NCI-H510A treated with DMSO at 0.1 percent for 48 hours (cell line): ENCODE measurements at places on chromosomes 5 and 9.

DNA sequence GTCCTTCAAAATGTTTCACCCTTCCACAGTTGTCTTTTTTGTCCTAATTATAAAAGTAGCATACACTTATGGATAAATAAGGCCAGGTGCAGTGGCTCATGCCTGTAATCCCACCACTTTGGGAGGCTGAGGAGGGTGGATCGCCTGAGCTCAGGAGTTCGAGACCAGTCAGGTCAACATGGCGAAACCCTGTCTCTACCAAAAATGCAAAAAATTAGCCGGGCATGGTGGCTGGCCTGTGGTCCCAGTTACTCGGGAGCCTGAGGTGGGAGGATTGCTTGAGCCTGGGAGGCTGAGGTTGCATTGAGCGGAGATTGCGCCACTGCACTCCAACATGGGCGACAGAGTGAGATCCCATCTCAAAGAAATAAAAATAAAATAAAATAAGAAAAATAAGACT, 1.6 kb downstream of the C5orf52 start:
- no peak for DNase-seq

DNA sequence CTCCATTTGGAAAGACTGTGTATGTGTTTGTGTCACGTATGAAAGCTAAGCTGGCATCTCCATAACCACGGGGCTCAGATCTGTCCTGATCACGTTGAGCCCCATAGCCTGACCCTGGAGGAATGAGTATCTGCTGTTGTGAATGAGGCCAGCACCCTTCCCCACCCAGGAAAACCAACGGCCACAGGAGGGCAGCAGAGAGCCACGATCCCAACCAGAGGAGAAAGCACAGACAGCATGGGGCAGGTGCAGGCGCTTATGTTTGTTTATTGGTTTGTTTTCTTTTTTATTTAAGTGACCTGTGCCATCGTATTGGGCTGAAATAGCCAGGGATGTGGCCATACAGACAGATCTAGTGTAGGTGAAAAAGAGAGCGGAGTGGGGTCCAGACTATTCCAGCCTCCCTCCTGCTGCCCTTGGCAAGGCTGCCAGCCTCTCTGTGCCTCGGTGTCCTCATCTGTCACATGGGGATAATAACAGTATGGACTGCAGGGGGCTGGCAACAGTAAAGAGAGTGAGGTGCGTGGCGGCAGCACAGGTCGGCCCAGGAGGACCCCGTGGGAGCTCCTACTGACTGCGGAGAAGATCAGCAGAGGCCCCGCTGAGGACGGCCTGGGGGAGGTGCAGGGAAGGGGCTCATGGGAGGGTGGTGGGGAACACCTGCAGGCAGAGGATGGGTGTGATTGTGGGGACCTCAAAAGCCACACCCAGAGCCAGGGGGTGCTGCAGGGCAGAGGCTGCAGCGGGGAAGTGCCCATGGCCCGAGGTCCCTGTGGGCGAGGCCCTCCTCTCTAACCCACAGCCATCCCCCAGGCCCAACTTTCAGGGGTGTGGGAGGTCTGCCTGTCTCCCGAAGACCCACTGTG, 12.1 kb downstream of the OR2V2 start:
- peak; percentile 58 for DNase-seq

- DNase-seq: no peak
Observed at GRCh38 chr5:5278201-5278814, 138.2 kb downstream of the ADAMTS16 start.

DNA sequence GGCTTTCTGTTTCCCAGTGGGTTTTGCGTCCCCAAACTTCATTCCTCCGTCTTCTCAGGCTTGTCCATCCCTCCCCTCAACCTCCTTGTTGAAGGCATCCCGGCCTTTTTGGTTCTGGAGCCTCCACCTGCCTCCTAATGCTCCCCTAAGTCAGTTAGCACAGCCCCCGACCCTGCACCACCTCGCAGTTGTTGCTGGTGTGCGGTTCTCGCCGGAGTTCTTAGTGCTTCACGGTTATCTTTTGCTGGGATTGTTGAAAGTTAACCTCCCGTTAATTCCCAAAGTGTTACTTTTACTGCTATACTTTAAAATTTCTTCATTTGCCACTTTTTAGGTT, 447 bp downstream of the UBLCP1 start:
- DNase-seq: no peak

DNA sequence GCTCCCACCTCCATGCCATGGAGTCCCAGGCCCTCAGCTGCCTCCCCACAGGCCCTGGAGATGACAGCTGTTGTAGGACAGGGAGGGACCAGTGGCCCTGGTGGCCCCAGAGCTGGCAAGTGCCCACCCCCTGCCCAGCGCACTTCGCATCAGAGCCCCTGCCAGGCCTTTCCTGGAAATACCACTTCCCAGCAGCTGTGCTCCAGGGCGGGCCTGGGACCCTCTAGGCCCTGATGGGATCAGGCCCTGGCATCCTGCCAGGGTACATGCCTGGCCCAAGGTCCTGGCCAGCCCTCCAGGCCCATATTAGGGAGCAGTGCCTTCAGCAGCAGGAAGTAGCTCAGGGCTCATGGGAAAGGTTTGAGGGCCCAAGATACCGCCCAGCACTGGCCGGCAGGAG, 2.5 kb downstream of the KCNT1 start:
- no peak for DNase-seq

DNA sequence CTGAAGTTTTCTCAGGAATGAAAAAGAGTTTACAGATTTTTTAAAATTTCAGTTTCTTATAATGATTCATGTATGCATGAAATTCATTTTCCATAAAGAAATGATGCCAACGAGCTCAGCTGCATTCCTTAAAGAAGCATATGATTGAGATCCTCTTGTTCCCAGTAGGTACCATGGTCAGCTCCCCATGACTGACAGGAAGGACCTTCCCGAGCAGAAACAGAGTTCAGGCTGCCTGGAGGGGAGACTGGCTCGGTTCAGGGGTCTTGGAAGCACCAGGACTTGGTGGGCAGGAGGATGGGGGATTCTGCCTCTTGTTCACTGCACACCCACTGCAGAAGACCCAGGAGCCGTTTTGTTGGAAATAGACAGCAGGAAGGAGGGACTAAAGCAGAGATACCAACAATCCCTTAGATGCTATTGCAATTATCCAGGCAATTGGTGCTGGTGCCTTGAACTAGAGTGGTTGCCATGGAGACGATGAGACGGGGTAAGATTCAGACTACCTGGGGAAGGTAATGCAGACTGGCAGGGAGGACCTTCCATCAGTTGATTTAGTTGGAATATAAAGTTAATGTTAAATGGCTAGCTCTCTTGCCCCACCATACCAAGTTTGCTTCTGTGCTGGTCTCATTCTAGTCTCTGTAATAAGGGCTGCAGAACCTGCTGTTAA, 447.8 kb downstream of the MTRR start:
- no peak for DNase-seq

- DNase-seq: no peak
Observed at GRCh38 chr5:108484035-108484434, 102.1 kb upstream of the FBXL17 start.

DNA sequence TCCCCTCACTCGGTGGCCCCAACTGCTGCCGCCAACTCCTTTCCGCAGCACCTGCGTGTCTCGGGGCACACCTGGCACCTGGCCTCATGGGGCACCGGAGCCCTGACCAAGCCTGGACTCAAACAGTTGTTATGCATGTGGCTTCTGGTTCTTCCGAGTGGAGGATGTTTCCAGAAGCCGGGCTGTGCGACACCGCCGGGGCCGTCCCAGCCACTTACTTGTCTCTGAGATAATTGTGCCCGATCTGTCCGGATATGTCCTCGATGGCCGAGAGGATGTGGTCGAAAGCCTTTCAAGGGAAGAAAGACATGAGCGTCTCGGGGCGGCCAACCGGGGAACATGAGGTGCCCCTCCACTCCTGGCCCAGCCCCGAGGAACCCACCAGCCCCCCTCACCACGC, 38.4 kb downstream of the EXOC3 start:
- DNase-seq: no peak

GRCh38 chr5:144487207-144487606, 316.5 kb downstream of the KCTD16 start:
- DNase-seq: no peak

DNA sequence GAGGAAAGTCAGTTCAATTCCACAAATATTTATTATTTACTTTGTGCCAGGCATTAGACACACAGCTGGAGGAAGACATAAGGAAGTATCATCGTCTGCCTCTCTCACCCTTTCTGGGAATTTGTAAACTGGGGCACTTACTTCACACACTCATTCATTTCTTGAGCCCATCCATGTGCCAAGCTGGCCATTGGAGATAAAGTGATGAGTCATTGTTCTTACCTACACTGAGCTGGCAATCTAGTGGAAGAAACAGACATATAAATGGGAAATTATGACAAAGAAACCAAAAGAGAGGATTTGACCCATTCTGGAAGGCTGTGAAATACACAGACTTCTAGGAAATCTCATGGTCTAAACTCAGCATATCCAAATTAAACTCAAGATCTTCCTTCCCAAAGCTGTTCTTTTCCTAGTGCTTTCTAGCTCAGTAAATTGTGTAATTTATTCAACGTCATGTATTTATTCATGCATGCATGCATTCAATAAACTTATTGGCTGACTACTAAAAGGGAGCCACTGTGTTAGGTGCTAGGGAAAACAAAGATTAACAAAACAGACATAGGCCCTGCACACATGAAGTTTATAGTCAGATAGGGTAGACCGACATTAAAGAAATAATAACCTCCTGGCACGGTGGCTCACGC, 65.3 kb downstream of the SH3RF2 start:
- DNase-seq: no peak

GRCh38 chr5:56161439-56161823, 71.7 kb downstream of the ANKRD55 start:
- DNase-seq: no peak

GRCh38 chr9:137544176-137544760, 5.9 kb downstream of the PNPLA7 start:
- no peak for DNase-seq

DNA sequence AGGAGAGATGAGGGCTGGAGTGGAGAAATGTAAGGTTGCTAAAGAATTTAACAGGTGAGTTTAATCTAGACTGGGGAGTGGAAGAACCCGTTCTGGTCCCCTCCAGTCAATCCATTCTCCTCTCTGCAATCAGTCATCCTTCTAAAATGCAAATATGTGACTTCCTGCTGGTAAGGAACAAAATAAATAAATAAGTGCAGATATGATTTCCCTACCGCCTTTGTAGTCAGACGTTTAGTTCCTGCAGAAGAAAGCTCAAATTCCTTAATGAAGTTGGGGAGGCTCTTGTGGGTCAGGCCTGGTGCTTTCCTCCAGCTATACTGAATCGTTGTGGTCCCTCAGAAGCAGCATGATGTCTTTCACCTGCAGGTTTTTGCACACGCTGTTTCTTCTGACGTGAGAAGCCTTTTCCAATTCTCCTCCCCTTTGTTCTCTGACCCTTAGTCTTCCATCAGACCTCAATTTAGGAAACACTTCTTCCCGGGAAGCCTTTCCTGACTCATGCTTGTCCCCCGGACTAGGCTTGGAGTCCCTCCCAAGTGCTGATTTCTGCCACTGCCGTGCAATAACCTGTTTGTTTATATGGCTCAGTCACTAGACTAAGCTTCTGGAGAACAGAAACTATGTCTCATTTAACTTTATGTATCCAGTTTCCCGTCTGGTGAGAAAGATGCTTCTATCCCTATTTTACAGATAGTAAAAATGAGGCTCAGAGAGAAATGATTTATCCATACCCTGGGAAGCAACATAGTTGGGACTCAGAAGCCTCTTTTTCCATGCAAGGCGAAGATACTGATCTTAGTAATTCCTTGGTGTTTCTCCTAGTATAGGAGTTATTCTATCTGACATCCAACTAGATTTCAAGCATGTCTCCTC, 1.3 kb downstream of the ATP6V1G1 start:
- DNase-seq: peak; percentile 8

DNA sequence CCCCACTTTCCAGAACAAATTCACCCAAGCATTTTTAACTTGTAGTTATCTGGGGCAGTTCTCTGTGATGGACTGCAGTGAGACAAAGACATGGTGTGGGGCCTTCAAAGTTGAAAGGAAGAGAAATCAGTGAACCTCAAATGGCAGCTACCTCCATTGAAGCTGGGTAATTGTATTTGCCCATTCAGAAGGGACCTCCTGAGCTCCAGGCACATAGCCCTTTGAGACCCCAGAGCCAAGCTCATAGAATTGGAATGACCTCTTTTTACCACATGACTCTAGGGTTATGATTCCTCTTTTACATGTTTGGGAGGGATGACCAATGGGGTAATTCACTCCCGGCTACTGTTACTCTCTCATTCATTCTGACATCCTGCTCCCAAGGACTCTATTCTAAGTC, 368.4 kb upstream of the ITGA1 start:
- no peak for DNase-seq

DNA sequence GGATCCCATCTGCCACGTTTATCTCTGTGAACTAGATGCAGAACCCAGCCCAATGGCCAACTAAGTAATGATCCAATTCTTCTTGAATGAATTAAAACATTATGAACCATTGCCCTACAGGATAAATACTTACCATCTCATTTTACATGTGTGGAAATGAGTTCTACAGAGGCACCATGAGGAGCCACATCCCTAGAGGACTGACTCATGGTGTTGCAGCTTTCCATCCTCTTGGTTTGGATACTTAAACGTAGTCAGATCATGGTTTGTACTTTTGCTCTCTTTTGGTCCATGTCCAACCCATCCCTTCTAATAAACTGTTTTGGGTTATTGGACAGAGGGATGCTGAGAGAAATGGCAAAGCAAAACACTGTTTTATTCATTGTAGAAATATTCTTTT, 484.8 kb downstream of the EBF1 start:
- DNase-seq: no peak

- DNase-seq: no peak
Observed at GRCh38 chr5:149683964-149684363, 46.1 kb upstream of the PPARGC1B start.
